ENCODE measurements at places on chromosomes 6 and 20.
A peak's percentile ranks its signal among the peaks of the same experiment; 100 is the strongest.

GRCh38 chr6:105250533-105250932, 70.7 kb upstream of the POPDC3 start:
- no peak for DNase-seq

GRCh38 chr20:63026582-63027165, 19.9 kb upstream of the BHLHE23 start:
- DNase-seq: no peak

GRCh38 chr20:33585413-33585812, 76.7 kb upstream of the C20orf144 start:
- no peak for DNase-seq

DNA sequence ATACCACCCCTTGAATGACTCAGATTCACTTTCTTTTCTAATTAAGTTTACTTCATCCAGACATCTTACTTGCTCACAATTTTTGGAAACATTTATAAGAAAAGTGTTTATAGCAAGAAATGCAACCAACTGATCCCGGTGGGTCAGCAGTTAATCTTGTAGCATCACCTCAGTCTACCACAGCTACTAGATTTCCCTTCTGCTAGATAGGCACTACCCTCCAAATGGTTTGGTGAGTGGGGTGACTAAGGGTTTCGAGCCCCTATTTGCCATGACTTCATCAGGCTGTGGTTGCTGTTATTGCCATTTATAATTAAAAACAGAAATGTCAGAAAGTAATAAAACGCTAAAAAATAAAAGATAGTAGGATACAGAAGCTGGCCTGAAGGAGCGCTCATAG, 930.1 kb upstream of the GJE1 start:
- DNase-seq: no peak

DNA sequence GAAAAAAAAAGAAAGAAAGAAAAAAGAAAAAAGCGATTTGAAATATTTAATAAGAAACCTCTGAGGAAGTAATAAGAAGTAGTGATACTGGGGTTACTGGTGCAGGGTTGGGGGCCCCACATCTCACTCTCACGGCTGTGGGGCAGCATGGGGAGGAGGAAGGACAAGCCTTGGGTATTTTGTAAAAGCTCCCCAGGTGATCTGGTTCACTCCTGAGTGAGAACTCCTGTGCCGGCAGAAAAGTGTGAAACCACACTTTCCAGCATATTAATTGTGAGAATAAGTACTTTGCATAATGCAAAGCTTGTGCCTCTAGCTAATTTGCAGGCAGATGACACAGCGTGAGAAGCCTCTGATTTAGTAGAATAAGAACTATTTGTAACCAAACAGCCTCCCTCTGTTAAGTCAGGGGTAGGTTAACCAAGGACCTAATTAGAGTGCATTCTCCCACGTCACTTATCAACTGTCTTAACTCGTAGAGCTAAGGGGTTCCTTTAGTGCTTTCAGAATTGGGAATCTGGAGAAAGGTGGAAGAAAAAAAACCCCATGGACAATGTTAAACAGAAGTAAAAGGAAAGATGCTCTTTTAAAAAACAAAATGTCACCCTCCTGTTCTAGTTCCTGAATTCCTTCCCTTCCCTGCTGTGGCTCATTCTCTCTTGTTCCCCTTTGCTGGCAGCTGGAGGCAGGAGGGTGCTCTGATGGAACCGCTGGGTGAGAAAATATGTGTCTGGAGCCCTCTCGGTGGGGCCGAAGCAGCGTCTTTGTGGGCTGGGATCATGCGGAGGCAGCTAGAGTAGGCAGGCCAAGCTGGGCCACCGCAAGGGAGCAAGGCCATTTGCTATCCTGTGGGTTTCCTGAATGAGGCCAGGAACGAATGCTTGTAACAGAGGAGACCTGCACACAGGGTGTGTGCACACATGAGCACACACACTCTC, 108.7 kb downstream of the FYN start:
- DNase-seq: peak; percentile 44

DNA sequence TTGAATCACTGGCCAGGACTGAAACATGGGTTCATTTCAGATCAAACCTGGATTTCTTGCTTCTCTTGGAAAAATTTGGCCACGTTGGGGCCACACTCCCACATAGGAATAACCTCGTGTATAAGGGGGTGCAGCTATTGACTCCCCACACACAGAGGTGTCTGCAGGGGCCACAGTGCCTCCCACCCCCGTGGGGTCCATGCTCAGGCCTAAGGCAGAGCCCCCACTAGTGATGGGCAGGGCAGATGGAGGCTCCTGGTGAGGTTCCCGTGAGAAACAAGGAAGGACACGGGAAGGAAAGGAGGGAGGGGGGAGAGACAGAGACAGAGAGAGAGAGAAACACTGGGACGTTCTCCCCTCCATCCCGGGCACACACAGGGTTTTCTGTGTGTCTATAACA, 230.5 kb downstream of the ERMARD start:
- DNase-seq: no peak

DNA sequence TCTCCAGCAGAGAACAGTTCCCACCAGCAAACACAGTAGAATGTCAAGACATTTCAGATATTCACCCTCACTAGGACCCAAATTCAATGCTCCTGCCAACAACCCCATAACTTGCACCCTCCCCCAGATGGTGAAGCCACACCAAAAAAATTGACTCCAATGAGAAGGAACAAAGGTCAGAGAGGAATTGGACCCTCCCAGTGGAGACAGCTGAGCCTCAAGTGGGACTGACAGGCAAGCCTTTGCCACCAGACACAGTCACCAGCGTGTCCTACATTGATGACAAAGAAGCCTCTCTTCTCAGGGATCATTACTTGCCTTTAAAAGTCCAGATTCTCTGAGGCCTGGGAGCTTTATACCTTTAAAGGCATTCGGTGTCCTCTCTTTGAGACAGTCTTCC, 64.8 kb downstream of the HIVEP2 start:
- no peak for DNase-seq

DNA sequence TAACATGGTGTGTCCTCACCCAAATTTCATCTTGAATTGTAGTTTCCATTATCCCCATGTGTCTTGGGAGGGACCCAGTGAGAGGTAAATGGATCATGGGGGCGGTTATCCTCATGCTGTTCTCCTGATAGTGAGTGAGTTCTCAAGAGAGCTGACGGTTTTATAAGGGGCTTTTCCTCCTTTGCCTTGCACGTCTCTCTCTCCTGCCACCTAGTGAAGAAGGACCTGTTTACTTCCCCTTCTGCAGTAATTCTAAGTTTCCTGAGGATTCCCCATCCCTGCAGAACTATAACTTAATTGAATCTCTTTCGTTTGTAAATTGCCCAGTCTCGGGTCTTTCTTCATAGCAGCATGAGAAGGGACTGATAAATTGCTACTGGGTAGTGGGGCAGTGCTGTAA, 789.3 kb downstream of the FRK start:
- DNase-seq: no peak

DNA sequence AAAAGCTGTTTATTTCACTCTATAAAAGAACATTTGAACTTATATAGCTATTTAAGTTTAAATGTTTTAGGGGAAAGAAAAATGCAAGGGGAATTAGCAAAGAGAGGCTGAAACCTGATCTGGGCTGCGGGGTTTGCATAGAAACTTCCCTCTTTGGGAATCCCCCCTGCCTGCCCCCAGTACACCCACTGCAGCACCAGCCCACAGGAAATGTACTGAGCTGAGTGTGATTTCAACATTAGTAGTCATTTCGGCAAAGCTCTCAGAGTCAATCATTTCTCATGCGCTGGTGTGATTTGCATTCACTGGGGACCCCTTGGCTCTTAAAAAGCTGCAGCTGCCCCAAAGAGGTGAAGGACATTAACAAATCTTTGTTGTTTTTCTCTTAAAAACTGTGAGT, 859.4 kb downstream of the MAFB start:
- peak; percentile 29 for DNase-seq

- DNase-seq: no peak
Observed at GRCh38 chr20:32281711-32282110, 4.3 kb downstream of the KIF3B start.

- DNase-seq: no peak
Observed at GRCh38 chr20:61191096-61191495, 61.0 kb upstream of the CDH4 start.

Measured in stimulated activated naive B cell treated with anti-CD40 and anti-IgM and Interleukin-4, amounts not matched to agents 10 μg/mL and 1 μg/mL and 100 μg/mL, for 72 hours (primary cell).